RPMI8226 (cell line): ENCODE measurements at places on chromosomes 16 and 17.

- no peak for DNase-seq
These were observed 164.7 kb upstream of the CACNG5 start for GRCh38 chr17:66670206-66670605.

- peak; percentile 49 for DNase-seq
These were observed 418.0 kb upstream of the PSMD7 start for GRCh38 chr16:73878611-73879010.

- DNase-seq, result no peak
These were observed 85.3 kb upstream of the NSRP1 start for GRCh38 chr17:30031214-30031869.

- DNase-seq, result peak; percentile 60
These were observed 43.5 kb downstream of the REXO5 start for GRCh38 chr16:20849589-20850390.

GRCh38 chr17:49230636-49231562 lies at the start of gene PHOSPHO1:
Gene PHOSPHO1, minus strand, starts transcription at chr17:49230787. Its CDS starts 4,096 bp downstream, at chr17:49226691.
- DNase-seq, result peak; percentile 89

GRCh38 chr16:19522397-19522732 lies 467 bp upstream of the GDE1 start:
- no peak for DNase-seq

GRCh38 chr17:42249681-42250446 lies 26.3 kb downstream of the STAT5B start:
- no peak for DNase-seq

- DNase-seq, result no peak
These were observed 4.3 kb upstream of the ODAD4 start for GRCh38 chr17:41925991-41926590.

- no peak for DNase-seq
These were observed at the start of gene NUPR1 for GRCh38 chr16:28538733-28539596. Gene NUPR1, minus strand, starts transcription at chr16:28538974. Its CDS starts 67 bp downstream, at chr16:28538907.

- no peak for DNase-seq
These were observed 940.4 kb downstream of the KCNJ2 start for GRCh38 chr17:71109697-71110096.

DNA sequence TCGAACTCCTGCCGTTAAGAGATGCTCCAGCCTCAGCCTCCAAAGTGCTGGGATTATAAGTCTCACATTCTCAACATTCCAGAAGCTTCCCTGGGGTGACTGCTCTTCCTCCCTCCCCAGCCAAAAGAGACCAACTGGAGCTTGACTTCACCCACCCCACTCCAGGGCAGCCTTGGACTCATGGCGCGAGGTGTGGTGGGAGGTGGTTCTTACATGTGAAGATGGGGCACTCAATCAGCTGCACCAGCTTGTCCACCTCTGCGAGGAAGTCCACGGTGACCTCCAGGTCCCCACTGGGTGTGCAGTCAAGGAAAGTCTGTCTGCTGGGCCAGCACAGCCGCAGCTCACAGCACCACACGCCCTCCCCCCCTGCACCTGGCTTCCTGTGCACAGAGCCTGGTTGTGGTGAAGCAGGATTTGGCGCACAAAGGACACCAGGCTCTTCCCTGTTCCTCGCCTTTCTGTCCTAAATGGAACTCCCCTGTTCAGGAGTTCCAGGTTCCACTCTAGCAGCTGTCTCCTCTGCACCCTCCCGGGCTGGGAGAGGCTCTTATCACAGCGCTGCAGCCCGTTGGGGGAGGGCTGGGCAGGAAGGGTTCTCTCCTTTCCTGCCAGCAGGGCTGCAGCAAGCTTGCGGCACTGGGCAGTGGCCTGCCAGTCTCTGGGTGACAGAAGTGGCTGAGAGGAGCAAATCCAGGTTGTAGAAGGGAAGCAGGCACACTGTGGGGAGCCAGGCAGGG lies 9.6 kb upstream of the MTSS2 start:
- DNase-seq, result peak; percentile 36
